ENCODE measurements at places on chromosomes 1 and 21. TPM values are rescaled to one million over a fixed set of nuclear protein-coding genes. Genes with fewer than 3 reads are reported as not detected.

LIN9 gene
- 7.4 TPM for total RNA-seq

LRRC38 gene
- 7.4 TPM for total RNA-seq

FPGT gene
- 23.9 TPM for total RNA-seq

EDARADD gene
- 4.6 TPM for total RNA-seq

ZRANB2 gene
- 59.1 TPM for total RNA-seq

CYP4B1 gene
- total RNA-seq = 4.8 TPM

DAB1 gene
- total RNA-seq = 2.8 TPM

PTGER3 gene
- total RNA-seq = 146 TPM

ICOSLG gene
- total RNA-seq = 4.5 TPM

ASH1L gene
- 60.3 TPM for total RNA-seq

AIM2 gene
- total RNA-seq = 0.41 TPM

CYP4A11 gene
- 22.1 TPM for total RNA-seq

KRTAP11-1 gene
- total RNA-seq = 0.41 TPM

GPR25 gene
- not detected for total RNA-seq

KCNN3 gene
- 5.3 TPM for total RNA-seq

FHAD1 gene
- 3.2 TPM for total RNA-seq

KIF14 gene
- 3.6 TPM for total RNA-seq

RSPH1 gene
- total RNA-seq = 3.2 TPM

HSF2BP gene
- total RNA-seq = 3.0 TPM

RPS27 gene
- total RNA-seq = 4,585 TPM

ASAP3 gene
- total RNA-seq = 40.1 TPM

FASLG gene
- total RNA-seq = not detected

DNALI1 gene
- 10.7 TPM for total RNA-seq

SH3D21 gene
- total RNA-seq = 19.5 TPM

LHX8 gene
- not detected for total RNA-seq
